Activated T-helper 17 cell treated with anti-CD3 and anti-CD28 coated beads, Interleukin-2, amount 50 U/mL, for 72 hours (primary cell): ENCODE measurements at places on chromosomes 1 and 21.

DNA sequence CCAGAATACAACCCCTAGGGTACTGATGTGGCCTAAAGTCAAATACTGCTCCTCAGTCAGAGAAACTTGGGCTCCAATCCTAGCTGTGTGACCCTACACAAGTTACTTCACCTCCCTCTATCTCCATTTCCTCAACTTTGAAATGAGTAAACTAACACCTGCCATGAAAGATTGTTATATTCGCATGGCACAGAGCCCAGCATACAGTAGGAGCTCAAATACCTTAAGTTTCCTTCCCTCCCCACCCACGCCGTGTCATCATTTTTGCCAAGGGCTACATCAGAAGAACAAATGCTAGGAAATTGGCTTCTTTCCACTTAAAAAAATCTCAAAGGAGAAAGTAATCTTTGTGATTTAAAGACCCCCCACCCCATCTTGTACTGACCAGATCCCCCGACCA is 22.2 kb upstream of the ZNF362 start:
- ATAC-seq: no peak

GRCh38 chr1:160124705-160125478 is 9.3 kb downstream of the ATP1A2 start:
- no peak for ATAC-seq

DNA sequence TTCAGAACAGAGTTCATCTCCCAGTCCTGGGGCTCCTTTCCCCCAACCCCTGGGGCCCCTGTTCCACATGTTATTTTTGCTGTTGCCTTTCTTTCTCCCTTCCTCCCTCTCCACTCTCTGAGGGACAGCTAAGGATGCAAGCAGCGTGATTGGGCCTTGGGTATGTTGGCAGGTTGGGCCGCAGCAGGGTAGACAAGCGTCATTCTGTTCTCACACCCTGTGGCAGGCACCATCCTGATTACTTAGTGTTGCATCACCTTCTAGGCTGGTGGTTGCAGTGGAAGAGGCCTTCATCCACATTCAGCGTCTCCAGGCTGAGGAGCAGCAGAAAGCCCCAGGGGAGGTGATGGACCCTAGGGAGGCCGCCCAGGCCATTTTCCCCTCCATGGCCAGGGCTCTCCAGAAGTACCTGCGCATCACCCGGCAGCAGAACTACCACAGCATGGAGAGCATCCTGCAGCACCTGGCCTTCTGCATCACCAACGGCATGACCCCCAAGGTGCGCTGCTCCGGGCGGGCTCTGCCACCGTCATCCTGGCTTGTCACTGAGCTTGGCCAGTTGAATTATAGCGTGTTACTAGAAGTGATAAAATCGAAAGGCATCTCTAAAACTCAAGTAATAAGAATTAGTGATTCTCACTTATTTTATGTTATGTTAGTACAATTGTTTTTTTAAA is 43.4 kb downstream of the VANGL1 start:
- no peak for ATAC-seq

DNA sequence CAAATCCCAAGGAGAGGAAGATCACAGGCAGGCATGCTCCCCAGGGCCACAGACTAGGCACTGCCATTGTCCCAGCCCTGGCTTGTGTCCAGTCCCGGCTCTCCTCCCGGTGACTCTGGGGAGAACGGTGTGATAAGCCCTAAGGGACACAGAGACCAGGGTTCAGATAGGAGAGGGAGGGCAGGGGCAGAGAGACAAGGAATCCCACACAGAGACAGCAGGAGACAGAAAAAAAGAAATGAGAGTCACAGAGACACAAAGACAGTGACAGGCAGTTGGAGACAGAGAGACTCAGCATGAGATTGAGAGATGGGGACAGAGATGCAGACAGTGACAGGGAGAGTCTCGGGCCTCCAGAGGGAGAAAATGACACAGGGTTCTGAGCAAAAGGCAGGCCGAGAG is 361 bp downstream of the INSRR start:
- no peak for ATAC-seq

DNA sequence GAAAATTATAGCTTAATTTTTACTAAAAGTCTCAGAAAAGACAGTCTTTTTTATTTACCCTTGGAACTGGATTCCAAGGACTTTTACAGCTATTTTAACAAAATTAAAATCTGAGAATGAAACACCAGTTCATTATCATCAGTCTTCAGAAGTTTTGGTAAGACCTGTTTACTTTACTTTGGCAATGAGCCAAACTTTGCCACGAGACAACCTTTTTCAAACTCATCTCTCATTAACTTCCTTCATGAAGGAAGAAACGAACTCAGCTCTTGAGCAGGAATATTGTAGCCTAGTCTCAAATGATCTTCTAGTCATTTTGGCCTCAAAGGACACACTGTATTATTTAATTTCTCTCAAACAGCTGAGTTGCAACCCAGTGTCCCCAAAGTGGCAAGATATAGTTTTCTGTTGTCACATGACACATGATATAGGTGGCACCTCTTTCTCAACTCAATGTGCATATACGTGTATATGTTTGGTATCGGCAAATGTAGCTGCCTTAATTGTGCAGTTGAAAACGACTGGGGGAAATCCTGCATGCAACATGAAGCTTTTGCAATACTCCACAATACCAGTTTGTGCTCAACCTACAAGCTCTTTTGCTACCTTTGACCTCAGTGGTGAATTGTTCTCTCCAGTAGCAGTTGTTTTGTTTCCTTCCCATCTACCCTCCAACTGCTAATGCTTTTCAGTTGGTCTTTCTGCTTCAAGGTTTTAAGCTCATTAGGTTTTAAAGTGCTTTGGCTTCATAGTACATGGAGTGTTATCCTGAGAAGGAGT is 8.4 kb upstream of the GNG4 start:
- no peak for ATAC-seq
